Left renal cortex interstitium (tissue), 4 donors: ENCODE measurements at places on chromosomes 6 and 20. TPM values are rescaled to one million over a fixed set of nuclear protein-coding genes. Genes with fewer than 3 reads are reported as not detected.

DNA sequence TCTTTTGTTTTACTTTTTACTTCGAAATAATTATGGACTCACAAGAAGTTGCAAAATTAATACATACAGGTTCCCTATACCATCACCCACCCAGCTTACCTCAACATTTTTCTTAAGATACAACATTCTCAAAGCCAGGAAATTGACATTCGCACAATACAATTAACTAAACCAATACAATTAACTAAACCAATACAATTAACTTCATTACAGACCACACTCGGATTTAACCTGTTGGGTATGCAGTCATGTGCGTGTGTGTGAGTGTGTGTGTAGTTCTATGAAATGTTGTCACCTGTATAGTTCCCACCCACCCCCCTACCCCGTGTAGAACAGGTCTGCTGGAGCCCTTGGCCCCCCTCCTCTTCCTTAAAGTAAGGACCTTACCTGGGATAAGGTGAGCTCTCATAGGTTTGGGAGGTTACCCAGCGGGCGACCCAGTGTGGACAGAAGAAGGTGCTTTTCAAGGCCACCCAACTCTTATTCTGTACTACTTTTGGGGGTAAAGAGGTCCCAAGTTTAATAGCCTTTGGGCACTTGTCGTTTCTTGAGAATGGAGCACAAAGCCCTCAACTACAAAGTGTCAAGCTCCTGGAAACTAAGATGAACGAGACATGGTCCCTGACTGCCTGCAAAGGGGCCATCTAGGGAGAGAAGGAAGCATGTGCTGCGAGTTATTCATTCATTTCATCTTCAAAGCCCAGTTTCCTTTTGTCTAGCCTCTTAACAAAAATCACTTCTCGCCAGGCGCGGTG is 544 bp upstream of the STK38 start:
- DNase-seq, result no peak

GRCh38 chr6:112482373-112482772 is 135.2 kb downstream of the RFPL4B start:
- DNase-seq, result no peak

- no peak for DNase-seq
These were observed 20.8 kb upstream of the MLN start for GRCh38 chr6:33824461-33825154.

- DNase-seq, result no peak
These were observed 79.0 kb upstream of the SPACA1 start for GRCh38 chr6:87968435-87969278.

The COL9A3 gene
- polyA plus RNA-seq, result 23.2 TPM
